ENCODE measurements at places on chromosomes 5 and 9. TPM values are rescaled to one million over a fixed set of nuclear protein-coding genes. Genes with fewer than 3 reads are reported as not detected.

DNA sequence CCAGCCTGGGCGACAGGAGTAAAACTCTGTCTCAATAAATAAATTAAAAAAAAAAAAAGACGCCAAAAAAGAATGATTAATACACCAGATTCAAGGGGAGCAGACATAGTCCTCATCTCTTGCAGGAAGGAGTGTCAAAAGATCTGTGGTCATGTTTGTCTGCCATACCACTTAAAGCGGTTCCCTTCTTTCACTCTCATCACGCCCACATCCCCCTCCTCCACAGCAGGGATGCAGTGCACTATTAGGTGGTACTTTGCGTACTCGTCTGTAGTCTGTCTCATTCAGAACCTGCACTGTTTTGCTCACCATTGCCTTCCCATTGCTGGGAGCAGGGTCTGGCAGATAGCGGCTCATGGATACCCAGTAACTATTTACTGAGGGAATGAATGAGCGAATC is 11.2 kb downstream of the CDHR2 start:
- H3K36me3 ChIP-seq = no peaks in the 10 kb centered on the region
- peaks cover 17% of the 10 kb centered on the region for H3K27me3 ChIP-seq

DNA sequence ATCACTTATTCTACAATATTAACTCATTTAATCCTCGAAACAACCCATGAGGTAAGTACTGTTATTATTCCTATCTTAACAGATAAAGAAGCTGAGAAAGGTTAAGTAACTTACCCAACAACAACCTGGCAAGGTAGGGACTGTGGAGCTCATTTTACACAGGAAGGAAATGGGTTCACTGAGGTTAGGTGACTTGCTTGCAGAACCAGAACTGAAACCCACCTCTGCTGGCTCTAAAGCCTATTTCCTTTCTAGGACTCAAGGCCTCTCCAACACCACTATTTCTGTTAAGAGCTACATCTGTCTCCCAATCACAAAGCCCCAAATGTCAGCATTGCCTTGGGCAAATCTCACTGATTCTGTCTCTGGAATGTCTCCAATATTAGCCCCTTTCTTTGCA is 38.9 kb upstream of the IFNK start:
- H3K36me3 ChIP-seq = no peaks in the 10 kb centered on the region
- H3K27ac ChIP-seq = no peak overlapping the region
- no peak overlapping the region for H3K4me3 ChIP-seq
- DNase-seq = no peak

DNA sequence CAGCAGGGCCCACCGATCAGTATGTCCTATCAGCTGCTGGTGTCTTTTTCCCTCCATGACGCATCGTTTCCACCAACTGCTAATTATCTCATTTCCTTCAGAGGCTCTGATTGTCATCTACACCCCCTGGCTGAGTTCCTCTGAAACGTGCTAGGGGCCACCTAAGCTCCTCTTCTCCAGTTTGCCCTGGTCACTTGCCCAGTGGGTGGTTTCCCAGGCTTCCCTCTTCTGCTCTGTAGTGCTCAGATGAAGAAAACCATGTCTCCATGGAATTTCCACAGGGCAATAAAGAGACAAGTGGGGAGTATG is 65.3 kb downstream of the TSTD2 start:
- no peak overlapping the region for H3K27ac ChIP-seq
- no peak for DNase-seq
- H3K4me1 ChIP-seq = peaks cover 13% of the 10 kb centered on the region
- no peaks in the 10 kb centered on the region for H3K36me3 ChIP-seq
- peaks cover 38% of the 10 kb centered on the region for H3K27me3 ChIP-seq

DNA sequence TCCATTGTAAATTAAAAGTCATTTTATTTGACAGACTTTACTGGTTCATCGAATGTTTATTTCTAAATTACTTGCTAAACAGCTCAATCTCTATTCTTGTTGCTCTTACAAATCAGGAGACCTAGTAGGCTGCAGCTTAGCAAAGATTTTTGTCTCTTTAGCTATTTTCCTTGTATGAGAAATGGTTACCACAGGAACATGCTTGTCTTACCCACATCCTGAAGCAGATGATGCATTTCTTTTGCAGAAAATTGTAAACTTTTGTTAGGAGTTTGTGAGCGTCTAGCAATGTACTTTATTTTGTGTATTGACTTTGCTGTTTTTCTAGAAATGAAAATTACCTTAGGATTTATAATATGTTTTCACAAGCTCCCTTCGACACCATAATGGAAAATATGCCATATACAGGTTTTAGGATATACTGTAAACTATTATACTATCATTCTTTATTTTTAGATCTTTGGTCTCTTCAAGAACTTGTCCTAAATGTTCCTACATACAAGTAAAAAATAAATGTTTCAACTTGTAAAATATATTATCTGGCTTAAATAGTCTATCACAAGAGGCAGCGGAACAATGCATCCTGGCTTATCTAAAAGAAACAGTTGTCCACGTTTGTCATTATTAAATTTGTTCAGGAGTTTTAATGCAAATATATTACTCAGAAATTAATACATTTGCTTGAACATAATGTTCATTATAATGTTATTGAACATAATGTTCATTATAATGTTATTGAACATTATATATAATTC is 54.1 kb downstream of the SPEF2 start:
- H3K27ac ChIP-seq = no peak overlapping the region
- H3K4me3 ChIP-seq = no peak overlapping the region
- no peaks in the 10 kb centered on the region for H3K27me3 ChIP-seq
- no peaks in the 10 kb centered on the region for H3K4me1 ChIP-seq
- H3K36me3 ChIP-seq = no peaks in the 10 kb centered on the region

DNA sequence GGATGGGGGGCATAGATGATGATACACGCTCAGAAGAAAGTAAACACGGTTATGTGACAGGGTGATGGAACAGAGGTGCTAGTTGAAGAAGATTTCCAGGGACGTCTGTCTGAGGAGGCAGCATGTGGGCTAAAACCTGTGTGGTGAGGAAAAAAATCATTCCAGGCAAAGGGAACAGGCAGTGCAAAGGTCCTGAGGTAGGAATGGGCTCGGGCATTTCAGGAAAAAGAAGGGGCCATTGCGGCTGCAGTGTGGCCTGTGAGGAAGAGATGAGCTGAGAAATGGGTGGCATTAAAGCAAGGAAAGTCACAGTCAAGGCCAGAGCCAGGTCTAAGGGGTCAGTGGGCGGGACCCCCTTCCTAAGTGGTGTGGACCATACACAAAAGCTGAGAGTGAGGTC is 18.2 kb downstream of the TSPAN17 start:
- DNase-seq = no peak
- peaks cover 59% of the 10 kb centered on the region for H3K27me3 ChIP-seq
- no peak overlapping the region for H3K27ac ChIP-seq
- no peaks in the 10 kb centered on the region for H3K4me1 ChIP-seq
- H3K4me3 ChIP-seq = no peak overlapping the region
- H3K36me3 ChIP-seq = no peaks in the 10 kb centered on the region

DNA sequence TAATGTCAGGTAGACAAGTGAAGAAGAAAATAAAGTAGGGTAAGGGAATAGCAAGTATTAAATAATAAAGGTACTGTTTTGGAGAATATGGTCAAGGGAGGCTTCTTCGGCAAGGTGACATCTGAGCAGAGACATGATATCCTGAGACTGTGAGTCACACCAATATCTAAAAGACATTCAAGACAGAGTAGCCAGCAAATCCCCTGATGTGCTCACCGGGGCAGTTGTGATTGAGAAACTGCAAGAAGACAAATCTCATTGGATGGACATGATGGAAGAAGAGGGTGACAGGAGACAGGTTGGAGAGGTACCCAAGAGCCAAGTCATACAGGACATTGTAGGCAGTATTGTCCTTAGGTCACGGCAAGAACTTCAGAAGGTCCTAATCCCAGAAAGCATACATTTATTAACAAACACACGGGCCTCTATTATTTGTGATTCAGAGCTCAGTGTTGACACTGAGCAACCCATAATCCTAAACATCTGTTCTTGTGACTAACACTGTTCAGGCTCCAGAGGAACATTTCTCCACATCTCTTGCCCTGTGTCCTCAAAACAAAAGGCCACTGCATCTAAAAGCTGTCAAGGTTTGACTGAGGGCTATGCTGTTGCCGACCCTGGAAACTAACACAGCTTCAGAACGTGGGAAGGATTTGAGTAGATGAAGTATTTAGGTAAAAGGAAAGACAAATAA is 258.7 kb upstream of the CLINT1 start:
- no peak for DNase-seq
- no peaks in the 10 kb centered on the region for H3K36me3 ChIP-seq
- no peak overlapping the region for H3K27ac ChIP-seq
- H3K4me1 ChIP-seq = no peaks in the 10 kb centered on the region
- H3K4me3 ChIP-seq = no peak overlapping the region

DNA sequence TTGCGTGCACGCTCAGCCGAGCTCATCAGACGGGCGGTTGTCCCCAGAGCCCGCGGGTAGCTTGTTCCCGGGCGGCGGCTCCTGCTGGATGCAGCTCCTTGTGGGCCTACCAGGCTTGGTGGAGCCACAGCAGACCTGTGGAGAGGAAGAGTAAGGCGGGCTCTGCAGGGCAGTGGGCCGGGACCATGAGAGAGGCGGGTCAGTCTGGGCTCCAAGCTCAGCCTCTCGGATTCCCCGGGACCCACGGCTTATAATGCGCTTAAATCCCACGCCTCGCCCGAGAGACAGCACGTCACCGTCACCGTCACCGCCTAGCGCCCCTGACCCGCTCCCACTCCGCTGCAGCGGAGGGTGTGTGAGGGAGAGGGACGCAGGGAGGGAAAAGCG is 1.9 kb upstream of the ANKRD18A start:
- 0 out of 2 replicates have a peak, but pooled peaks cover 5% of the 10 kb centered on the region for H3K36me3 ChIP-seq
- no peaks in the 10 kb centered on the region for H3K4me1 ChIP-seq
- no peak overlapping the region for H3K4me3 ChIP-seq
- no peak for DNase-seq
- H3K27me3 ChIP-seq = peaks cover 21% of the 10 kb centered on the region

DNA sequence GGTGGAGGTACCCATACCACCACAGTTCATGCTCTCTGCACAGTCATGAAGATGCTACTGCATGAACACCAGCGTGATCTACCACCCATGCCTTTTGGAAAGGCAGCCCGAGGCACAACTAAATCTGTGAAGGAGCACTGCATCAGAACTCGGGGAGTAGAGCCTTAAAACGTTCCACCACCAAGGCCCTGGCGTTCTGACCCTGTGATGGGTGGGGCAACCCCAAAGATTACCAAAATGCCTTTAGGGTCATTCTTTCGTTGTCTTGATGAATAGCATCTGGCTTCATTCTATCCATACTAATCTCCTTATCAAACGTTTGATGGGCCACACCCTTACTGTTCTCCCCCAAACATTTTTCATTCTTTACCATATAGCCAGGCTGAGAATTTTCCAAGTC is 97.9 kb downstream of the ADAMTS6 start:
- H3K36me3 ChIP-seq = peaks cover 41% of the 10 kb centered on the region
- H3K27me3 ChIP-seq = no peaks in the 10 kb centered on the region
- H3K4me3 ChIP-seq = no peak overlapping the region

DNA sequence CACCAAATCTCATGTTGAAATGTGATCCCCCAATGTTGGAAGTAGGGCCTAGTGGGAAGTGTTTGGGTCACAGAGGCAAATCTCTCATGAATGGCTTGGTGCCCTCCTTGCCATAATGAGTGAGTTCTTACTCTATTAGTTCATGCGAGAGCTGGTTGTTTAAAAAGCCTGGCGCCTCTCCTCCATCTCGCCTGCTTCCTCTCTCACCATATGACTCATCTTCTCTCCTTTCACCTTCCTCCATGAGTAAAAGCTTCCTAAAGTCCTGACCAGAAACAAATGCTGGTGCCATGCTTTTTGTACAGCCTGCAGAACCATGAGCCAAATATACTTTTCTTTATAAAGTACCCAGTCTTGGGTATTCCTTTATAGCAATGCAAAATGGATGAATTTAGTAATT is 20.9 kb upstream of the ARHGAP26 start:
- H3K4me1 ChIP-seq = peaks cover 36% of the 10 kb centered on the region
- peak overlapping the region; percentile 36 for H3K27ac ChIP-seq
- no peak overlapping the region for H3K4me3 ChIP-seq

DNA sequence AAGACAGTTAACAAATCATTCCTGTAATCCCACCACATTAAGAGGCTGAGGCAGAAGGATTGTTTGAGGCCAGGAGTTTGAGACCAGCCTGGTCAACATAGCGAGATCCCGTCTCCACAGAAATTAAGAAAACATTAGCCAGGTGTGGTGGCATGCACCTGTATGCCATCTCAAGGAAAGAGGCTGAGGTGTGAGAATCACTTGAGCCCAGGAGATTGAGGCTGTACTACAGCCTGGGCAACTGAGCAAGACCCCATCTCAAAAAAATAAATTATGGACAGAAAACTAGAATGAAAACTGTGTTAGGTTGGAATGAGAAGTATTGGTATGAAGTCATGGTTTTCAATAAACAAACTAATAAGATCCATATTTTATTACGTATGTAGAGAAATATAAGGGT is 23.0 kb upstream of the AK3 start:
- peaks cover 2% of the 10 kb centered on the region for H3K27me3 ChIP-seq
- no peaks in the 10 kb centered on the region for H3K36me3 ChIP-seq
- no peak for DNase-seq
- H3K27ac ChIP-seq = no peak overlapping the region

DNA sequence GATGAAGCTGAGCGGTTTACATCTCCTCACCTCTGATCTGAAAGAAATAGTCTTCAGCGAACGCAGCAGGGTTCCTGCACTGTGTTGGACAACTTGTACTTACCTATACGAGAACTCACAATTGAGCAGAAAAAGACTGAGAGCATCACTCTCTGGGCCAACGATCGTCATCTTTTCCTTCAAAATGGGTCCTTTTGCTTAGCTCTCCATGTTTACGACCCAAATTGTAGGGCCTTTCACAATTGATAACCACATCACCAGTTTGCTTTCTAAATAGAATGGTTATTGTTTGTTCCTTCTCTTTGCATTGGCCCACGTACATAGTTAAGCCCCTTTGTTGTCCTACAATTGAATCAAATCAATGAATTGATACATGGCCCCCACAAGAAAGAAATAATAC is 110.0 kb upstream of the DMRT1 start:
- DNase-seq = no peak
- peaks cover 16% of the 10 kb centered on the region for H3K4me1 ChIP-seq
- no peak overlapping the region for H3K27ac ChIP-seq
- no peaks in the 10 kb centered on the region for H3K27me3 ChIP-seq
- H3K4me3 ChIP-seq = no peak overlapping the region

DNA sequence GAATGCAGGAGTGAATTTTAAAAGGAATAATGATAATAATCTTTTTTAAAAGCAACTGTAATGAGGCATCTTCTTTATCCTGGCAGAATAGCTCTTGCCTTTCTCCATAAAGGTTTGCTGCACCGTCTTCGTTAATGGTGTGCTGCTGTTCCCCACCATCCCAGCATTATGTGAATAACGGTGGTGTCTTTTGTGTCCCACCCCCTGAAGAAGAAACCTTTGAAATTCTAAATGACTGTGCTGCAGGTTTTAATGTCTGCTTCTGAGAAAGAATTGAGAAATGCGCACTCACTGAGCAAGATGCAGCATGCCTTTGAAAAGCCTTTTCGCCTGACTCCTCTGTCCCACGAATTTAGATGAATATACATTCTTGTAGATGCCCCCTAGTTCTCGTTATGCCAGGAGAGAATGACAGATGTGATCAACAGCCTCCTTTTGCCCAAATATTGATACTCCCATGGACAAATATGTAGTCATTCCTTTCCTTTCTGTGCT is 246.1 kb upstream of the ZNF462 start:
- DNase-seq = no peak
- peaks cover 4% of the 10 kb centered on the region for H3K27me3 ChIP-seq
- no peak overlapping the region for H3K27ac ChIP-seq
- H3K4me1 ChIP-seq = no peaks in the 10 kb centered on the region
- no peaks in the 10 kb centered on the region for H3K36me3 ChIP-seq

Gene PCDHGC4
- total RNA-seq = 0.30 TPM

Gene SLC4A9
- not detected for total RNA-seq

Gene PTGDS
- not detected for total RNA-seq

Gene LTC4S
- not detected for total RNA-seq

Gene BTNL9
- total RNA-seq = not detected

Gene STXBP1
- 62.2 TPM for total RNA-seq

Gene SLC25A2
- not detected for total RNA-seq

All from HFFc6 (cell line).